ENCODE measurements at places on chromosomes 3 and 15. TPM values are rescaled to one million over a fixed set of nuclear protein-coding genes. Genes with fewer than 3 reads are reported as not detected.

- no peak for DNase-seq
Observed at GRCh38 chr3:13406190-13406589, 13.9 kb downstream of the NUP210 start.

DNA sequence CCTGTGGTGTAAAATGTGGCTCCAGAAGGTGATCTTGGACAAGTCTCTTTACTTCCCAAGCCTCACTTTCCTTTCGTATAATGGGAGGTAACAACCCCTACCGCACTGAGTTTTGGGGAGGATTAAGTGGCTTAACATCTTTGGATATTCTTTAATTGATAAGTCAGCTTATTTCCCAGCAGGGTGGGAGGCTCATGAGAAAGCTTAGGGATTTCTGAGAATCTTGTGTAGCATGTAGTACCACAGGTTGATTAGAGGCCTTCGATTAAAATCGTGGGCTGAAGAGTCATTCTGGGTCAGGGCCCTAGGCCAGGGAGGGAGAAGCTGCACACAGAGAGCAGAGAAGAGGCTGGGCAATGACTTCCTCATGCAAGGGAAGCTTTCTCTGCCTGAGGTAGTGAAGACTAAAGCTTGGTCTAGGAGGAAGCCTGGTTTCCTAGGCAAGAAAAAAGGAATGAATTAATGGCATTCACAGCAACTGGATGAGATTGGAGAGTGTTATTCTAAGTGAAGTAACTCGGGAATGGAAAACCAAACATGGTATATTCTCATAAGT is 1.5 kb upstream of the NMNAT3 start:
- no peak for DNase-seq

GRCh38 chr3:18643281-18643680 is 218.1 kb upstream of the SATB1 start:
- DNase-seq = no peak

- peak; percentile 75 for DNase-seq
Observed at GRCh38 chr3:186783731-186784515, 546 bp downstream of the EIF4A2 start.

- DNase-seq = no peak
Observed at GRCh38 chr3:106337116-106337515, 468.3 kb upstream of the CBLB start.

DNA sequence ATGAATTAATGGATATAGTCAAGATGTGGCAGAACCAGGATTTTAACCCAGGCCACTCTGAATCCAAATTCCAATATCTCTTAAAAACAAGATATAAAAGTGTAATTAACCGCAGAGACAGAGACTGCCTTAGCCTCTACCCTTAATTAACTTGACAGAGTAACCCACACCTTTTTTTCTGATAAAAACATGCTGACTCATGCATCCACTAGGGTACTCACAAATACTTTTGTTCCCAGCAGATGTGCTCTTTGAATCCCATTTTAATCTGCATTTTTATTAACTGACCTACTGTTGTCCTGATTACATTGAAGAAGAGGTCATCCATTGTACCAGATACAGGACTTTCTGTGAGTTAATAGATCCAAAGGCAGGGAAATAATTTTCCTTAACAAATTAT is 278.3 kb downstream of the CHL1 start:
- DNase-seq = no peak

GRCh38 chr3:151074256-151074655 is 11.2 kb upstream of the MED12L start:
- DNase-seq = no peak

DNA sequence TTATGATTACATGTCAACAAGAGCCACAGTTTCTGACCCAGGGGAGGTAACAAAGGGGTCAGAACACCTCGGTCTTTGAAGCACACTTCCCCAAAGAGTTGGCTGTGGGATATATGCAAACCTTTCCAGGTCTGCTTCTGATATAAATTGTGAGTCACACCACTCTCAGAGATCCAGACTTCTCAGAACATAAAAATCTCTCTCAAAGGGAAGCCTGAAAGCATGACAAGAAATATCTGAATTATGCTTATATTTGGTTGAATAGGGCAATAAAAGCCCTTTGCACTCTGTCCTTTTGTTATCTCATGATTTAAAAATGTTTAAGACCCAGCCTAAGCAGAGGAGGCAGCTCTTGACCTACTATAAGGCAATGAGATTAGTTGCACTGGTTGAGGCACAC is 56.8 kb downstream of the MYH15 start:
- no peak for DNase-seq

DNA sequence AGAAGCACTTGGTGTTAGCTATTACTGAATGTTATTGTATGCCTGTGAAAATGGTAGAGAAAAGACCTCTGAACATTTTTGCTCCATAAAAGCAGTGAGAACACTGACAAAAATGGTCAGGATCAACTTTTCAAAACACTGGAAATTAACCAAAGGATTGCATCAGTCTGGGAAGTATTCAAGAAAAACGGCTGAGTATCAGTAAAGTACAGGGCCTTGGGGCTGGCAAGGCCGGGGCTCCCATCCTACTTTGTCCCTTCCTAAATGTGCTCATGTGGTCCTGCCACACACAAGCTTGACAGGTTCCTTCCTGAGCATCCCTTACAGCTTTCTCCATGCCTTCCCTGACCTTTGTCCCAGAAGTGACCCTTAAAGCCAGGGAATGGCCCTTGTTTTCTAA is 84.0 kb downstream of the CFAP20DC start:
- no peak for DNase-seq

- no peak for DNase-seq
Observed at GRCh38 chr3:191388823-191389222, 58.5 kb upstream of the UTS2B start.

- peak; percentile 69 for DNase-seq
Observed at GRCh38 chr15:74776821-74777768, 4.8 kb upstream of the CSK start.

DNA sequence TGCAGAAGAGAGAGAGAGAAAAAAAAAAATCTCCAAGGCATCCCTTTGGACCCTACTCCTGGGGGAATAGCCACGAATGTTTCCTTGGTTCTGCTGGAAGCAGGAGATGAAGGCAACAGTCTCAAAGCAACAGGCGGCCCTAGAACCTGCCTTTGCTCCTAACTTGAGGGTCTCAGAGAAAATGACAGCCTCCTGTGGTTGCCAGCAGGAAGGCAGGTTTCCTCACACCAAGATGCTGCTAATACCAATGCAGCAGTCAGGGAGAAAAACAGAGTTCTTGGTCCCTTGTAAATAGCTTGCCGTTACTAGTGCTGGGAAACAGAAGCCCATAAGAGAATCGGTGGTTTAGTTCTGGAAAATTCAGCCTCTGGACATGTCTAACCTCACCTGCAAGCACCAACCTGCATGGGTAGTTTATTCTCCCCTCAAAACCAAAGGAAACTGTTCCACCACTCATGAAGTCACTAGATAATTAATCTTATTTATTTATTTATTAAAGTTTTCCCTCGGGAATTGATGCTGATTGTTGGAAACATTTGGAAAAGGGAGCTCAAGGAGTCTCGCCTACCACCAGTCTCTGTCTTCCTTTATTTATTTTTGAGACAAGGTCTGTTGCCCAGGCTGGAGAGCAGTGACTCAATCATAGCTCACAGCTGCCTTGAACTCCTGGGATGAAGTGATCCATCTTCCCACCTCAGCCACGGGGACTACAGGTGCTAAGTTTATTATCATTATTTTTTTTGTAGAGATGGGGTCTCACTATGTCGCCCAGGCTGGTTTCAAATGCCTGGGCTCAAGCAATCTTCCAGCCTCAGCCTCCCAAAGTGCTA is 883 bp upstream of the FRMD4B start:
- DNase-seq = no peak

DNA sequence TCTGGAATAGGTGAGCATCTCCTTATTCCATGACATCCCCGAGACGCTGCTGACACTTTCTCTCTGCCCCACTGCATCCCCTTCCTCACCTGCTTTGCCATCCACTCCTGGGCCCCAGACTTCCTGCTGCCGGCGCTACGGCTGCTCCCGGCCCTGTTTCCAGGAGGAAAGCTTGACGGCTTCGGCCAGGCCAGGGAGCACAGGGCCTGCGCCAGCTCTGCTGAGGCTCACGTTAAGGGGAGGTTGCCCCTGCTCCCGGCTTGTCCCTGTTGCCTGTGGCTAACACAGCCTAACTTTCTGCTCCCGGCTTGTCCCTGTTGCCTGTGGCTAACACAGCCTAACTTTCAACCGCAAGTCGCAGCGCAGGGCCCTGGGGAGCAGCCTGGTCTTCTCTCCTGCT is 177.3 kb upstream of the RGMA start:
- no peak for DNase-seq

- no peak for DNase-seq
Observed at GRCh38 chr3:6204891-6205290, 656.0 kb upstream of the GRM7 start.

- DNase-seq = peak; percentile 66
Observed at GRCh38 chr3:15858547-15859506, 61.0 kb upstream of the ANKRD28 start.

GRCh38 chr15:79257454-79257853 is 25.1 kb upstream of the ANKRD34C start:
- no peak for DNase-seq

DNA sequence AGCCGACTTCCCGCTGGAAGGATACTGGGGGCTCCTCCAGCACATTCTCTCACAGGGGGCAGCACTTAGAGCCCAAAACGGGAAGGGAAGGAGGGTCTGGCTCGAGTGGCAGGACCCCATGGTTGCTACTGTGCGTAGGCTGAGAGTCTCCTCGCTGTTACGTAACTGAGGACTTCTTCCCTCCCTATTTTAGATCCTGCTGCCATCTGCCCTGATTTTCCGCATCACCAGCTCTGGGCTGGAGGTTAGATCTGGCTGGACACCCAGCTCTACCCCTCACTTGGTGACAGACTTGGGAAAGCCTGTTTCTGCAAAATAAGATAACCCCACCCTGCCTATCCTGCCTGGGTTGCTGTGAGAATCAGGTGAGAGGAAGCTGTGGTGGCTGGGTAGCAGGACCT is 47.7 kb downstream of the BDH1 start:
- no peak for DNase-seq

DNA sequence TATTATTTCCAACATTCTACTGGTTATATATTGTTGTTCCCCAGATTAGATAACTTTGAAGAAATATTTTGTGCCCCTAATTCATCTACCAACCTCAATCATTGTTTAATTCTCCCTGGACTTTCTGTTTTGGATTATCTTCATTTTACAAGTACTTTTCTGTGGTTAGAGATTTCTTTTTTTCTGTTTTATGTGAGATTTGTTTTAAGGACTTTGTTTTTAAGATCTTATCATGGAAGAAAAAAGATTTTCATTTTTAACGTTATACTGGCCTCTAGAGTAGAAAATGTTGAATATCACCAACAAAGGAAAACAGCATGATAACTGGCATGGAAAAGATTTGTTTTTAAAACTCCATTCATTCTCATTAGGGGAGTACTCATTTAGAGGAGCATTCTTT is 210.9 kb upstream of the KCNMB2 start:
- DNase-seq = no peak

GOLGA6D gene
- not detected for total RNA-seq

LIPC gene
- not detected for total RNA-seq

MCF2L2 gene
- total RNA-seq = 1.8 TPM

SNURF gene
- total RNA-seq = 9.8 TPM
